ENCODE measurements at places on chromosomes 7 and 10. TPM values are rescaled to one million over a fixed set of nuclear protein-coding genes. Genes with fewer than 3 reads are reported as not detected.

COL13A1 gene
- 6.9 TPM for total RNA-seq

GRCh38 chr10:95241533-95241932 is 47.5 kb downstream of the ACSM6 start:
- H3K36me3 ChIP-seq = peaks cover 10% of the 10 kb centered on the region
- no peak overlapping the region for H3K4me3 ChIP-seq
- H3K27ac ChIP-seq = no peak overlapping the region
- peaks cover 28% of the 10 kb centered on the region for H3K4me1 ChIP-seq
- no peaks in the 10 kb centered on the region for H3K27me3 ChIP-seq

PDZD7 gene
- total RNA-seq = not detected

DNA sequence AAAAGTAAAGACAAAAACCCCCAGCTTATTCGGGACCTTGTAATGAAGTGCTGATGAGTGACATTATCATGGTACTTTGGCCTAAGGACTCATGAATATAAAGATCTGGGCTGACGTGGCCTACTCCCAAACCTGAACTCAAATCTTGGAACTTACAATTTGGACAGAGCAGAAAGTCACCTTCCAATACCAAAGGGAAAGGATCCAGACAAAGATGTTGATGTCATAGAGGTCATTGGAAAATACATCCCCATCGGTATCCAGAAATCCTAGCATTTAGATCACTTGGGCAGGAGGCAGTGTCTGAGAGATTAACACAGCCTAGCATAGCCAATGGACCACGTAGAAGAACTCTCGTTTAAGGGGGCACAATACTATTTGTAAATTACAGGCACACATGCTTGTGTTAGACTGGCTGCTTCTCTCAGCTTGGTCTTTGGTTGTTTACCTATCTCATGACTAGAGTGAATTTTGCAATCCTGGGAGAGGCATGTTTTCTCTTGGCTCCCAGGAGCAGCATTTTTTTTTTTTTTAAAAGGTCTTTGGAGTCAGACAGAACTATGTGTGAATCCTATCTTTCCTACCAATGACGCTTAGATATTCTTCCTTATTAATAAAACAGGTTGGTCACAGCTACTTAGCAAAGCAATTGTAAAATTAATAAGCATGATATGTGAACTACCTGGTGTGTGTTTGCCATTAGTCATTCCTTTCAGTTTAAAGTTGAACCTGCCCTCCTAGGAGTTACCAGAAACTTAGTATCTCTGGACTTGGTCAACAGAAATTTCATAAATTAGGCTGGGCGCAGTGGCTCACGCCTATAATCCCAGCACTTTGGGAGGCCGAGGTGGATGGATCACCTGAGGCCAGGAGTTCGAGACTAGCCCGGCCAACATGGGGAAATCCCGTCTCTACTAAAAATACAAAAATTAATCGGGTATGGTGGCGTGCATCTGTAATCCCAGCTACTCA is 27.8 kb upstream of the MRPS33 start:
- DNase-seq = no peak
- no peaks in the 10 kb centered on the region for H3K36me3 ChIP-seq
- H3K4me1 ChIP-seq = no peaks in the 10 kb centered on the region
- H3K27me3 ChIP-seq = no peaks in the 10 kb centered on the region
- H3K4me3 ChIP-seq = no peak overlapping the region
- H3K27ac ChIP-seq = no peak overlapping the region

GRCh38 chr10:30917789-30918188 is 113.9 kb downstream of the ZNF438 start:
- no peak overlapping the region for H3K27ac ChIP-seq
- no peak overlapping the region for H3K4me3 ChIP-seq
- no peak for DNase-seq
- H3K4me1 ChIP-seq = peaks cover 47% of the 10 kb centered on the region
- peaks cover 6% of the 10 kb centered on the region for H3K36me3 ChIP-seq
